ENCODE measurements at places on chromosomes 2 and 18.

DNA sequence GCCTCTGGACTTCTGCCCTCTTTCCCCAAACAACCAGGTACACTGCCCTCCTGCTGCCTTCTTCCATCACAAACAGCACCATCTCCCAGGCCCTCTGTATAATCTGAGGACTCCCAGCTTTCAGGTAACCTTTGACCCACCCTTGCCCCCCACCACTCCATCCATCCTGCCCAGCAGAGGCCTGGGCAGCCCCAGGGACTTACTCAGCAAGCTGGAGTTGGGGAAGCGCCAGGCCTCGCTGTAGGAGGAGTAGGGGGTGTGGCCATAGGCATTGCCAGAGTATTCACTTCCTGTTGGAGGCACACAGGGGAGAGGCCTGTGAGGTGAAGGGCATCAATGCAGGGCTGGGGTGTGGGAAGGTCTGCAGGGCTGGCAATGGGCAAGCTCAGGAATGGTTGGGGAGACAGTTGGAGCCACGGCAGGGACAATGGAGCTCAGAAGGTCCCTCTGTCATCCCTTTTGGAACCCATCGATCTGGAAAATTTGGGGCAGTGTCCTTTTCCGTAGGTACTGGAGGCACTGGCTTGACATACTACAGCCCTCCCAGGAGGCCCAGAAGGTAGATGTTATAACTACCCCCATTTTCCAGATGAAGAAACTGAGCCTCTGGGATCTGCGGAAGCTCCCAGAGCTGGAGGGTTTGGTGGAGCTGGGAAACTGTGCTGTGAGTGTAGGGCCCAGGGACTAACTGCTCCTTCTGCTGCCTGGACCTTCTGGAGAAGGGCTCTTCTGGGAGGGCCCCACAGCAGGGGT lies 46.3 kb downstream of the PSD4 start:
- DNase-seq = no peak

DNA sequence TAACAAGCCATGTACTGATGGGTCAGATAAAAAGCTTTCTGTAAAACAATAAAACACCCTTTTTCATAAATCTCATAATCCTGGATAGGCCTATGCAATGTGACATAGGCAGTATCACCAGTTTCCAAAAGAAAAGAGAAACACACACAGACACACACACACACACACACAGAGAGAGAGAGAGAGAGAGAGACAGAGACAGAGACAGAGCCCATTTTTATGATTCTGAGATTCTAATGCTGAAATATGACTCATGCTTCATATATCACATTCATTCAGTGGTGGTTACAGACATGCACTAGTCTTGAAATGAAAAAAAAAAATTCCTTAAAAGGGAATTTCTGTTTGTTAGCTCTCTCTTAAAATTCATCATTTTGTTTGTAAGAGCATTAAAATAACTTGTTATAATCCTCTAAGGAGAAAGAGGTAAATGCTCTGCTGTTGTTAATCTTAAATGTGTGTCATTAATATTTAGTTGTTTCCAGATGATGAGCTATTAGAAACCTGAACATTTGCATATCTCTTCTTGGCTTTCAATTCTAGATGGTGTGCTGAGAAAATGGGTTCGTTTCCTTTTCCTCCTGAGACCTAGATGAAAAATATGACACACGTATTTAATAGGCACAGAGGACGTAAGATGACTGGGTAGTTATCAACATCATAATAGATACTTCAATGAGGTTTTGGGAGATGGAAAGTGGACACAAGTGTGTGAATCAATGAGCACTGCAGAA lies 1598.7 kb upstream of the ACVR2A start:
- DNase-seq = no peak

DNA sequence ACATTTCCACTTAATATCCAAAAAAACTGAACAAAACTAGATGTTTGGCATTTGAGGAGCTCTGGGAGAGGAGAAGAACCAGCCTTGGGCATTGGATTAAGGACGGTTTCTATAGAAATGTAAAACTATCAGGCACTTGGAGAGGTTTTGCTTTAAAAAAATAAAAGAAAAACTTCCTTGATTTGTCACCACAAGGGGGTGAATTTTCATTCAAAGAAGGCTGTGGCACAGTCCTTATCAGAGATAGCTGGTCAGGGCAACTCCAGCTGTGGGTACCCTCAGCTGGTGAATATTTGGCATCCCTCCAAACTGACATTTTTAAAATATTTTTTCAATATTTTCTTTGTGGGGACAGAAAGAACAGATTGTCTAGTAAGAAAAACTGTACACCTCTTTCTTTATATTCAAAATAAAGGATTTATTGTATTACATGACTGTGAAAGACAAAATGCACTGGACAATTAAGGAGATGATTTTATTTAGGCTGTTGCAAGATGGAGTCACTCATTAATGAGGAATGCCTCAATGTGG lies 46.1 kb upstream of the TBC1D8 start:
- no peak for DNase-seq

DNA sequence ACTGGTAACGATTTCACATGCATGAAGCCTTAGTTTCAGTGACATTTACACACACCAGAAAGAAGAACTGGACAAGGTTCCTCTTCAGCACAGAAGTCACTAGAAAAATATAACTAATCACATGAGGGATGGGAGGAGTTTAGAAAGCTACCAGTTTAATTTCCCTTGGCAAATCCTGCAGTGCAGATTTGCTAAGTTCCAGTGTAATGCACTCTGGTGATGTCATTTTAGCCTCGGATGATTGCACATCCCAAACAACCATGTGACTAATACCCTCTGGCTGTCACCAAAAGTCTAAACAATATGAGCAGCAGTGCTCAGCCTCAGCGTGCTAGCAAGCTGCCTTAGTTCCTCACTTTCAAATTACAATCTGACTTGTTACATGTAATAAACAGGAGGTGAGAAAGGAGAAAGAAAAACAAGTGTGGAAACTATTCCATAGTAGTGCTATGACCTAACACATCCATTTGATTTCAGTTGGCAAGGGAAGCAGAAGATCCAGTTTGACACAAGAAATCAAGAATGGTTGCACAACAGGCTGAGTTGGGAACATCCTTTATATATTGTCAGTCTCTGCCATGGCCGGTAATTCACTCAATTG lies 35.3 kb upstream of the PPP1CB start:
- no peak for DNase-seq

GRCh38 chr18:48785091-48785614 lies 165.6 kb downstream of the SMAD7 start:
- DNase-seq = no peak

DNA sequence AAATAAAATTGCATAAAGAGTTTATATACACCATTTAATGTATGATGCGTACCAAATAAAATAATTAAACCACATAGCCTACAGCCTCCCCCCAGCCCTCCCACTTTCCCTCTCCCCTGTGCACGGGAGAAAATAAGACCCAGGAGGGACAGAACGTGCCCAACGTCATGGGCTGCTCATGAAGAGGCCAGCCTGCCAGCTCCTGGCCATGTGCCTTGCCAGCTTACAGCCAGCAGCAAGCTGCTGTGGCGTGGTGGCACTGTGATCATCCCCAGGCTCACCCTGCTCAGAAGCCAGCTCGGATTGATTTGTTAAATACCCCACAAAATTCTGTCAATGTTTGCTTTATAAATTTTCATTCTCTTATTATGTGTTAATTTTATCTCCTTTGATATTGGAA lies 7.6 kb downstream of the GPR148 start:
- no peak for DNase-seq

DNA sequence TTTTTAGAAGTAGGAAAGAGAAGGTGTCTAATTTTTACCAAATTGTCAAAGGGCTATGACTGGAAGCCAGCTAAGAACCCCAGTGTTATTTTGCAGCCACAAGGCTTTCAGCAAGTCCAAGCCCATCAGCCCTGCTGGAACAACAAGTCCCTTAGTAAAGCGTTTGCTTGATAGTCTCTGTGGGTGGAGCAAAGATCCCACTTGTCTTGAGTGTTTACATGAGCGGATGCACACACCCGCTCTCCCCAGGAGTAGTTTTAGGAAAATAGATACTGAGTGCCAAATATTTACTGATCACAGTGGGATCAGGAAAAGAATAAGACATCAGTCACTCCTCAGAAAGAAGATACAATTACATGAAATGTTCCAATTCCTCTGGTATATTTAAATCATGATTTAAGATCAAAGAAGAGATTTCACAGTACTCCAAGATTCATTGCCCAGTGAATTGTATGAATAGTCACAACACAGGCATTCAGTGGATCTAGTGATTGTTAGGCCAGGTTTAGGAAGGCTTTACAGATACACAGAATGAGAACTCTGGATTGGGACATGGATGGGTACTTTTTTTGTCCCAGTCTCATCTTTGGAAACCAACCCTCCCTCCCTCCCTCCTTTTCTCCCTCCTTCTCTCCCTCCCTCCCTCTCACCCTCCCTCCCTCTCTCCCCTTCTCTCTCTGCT lies 514.9 kb downstream of the PTPRM start:
- DNase-seq = no peak

DNA sequence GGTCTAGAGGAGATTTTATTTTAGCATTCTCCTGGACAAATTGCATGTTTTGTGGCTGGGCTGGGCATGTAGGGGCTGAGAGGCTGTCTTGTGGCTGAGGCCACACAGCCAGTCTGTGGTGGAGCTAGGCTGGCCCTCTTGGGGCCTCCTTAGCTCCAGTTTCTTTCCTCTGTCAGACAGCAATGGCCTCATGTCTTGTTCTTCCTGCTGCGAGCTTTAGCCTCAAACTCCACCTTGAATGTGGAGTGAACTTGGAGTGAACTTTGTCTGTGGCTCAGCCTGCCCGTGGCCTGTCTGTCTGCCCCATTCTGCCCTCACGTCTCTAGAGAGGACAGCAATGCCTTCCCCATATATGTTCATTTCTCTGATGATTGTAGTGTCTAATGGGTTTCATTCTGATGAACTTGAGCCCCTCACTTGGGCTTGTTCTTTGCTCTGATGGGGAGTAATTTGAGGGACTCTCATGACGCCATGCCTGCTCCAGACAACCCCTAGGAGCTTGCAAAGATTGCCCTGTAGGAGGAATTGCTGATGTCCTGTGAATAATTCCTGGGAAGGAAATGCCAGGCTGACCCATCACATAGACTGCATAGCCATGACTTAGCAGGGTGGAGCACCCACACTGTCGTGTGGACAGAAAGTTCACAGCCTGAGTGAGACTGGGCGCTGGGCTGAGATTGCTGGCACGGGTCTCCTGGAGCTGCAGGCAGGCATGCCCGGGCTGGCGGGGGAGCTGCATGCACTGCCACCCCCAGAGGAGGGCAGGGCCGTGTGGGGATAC lies 42.6 kb downstream of the ASAP2 start:
- DNase-seq = no peak

DNA sequence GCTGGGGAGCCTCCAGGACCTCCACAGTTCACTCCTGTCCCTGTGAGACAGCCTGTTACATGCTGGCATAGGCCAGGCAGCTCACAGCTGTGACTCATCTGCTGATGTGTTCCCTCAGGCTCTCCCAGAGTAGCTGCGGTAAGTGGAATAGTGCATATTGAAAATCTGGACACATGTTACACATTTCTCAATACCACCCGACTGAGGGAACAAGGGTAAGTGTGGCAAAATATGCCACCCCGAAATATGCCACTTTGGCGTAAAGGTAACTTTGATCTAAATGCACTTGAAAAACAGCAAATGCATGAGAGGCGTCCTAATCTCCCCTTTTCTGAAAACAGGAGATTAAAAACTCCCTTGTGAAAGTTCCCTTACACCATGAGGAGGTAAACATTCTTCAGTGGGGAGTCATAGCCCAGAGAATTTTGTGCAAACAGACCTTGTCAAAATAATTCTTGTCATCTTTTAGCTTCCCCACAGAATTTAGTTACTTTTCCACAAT lies 557.9 kb downstream of the CCDC85A start:
- no peak for DNase-seq

GRCh38 chr2:71950256-71951082 lies 197.2 kb downstream of the CYP26B1 start:
- DNase-seq = no peak

GRCh38 chr2:121993682-121994081 lies 238.2 kb downstream of the TSN start:
- no peak for DNase-seq

DNA sequence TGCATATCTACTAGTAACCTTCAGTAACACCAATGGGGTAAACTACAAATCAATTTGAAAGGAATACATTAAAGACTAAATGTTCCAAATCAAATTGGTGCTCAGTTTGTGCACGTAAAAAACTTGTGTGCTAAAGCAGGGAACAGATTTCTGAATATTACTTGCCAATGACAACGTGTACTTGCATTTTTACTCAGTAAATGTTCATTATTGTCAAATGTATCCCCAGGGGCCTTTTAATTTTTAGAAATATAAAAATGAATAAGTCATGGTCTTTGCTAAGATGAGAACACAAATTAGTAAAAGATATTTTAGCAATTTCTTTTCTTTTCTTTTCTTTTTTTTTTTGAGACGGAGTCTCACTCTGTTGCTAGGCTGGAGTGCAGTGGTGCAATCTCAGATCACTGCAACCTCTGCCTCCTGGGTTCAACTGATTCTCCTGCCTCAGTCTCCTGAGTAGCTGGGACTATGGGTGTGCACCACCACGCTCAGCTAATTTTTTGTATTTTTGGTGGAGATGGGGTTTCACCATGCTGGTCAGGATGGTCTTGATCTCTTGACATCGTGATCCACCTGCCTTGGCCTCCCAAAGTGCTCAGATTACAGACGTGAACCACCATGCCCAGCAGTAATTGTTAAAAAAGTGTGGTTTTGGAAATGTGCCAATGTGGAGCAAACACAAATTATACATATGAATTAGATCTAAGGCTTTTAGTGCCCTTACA lies 52.6 kb downstream of the PMAIP1 start:
- DNase-seq = no peak

DNA sequence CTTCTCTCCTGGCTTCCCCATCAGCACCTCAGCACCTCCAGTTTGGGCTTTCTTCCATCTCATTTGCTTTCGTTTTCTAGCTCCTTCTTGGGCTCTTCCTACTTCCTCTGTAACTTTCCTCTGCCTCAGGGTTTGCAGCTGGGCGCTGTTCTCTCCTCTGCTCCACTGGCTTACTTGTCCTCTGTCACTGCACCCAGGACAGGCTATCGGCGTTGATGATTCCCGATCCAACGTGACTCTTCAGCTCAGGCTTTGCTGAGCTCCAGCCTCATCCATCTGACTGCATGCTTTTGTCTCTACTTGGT lies 362.4 kb downstream of the CYRIA start:
- no peak for DNase-seq

- no peak for DNase-seq
These were observed 23.5 kb downstream of the CAPN14 start for GRCh38 chr2:31193806-31194205.

All from activated CD8-positive, alpha-beta memory T cell treated with anti-CD3 and anti-CD28 coated beads for 1 hour (primary cell).